Epithelial cell of proximal tubule (primary cell): ENCODE measurements at places on chromosomes 3 and 15. TPM values are rescaled to one million over a fixed set of nuclear protein-coding genes. Genes with fewer than 3 reads are reported as not detected.

DNA sequence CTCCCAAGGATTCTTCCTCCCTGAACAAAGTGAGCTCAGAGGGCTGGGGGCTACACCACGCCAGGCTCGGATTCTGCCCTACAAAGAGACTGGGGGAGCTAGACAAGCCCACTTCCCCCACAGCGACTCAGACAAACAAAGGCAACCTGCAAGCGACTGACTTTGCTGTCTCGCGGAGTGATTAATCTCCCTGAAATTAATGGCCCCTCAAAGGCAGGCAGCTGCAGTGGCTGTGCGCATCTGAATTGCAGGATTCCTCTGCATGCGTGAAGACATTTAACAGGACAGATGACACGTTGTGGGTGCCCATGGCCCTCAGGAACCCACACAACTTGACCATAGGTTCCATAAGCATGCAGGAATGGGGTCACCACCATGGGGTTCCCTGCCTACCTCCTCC is 18.4 kb downstream of the CTXND1 start:
- no peak for DNase-seq

DNA sequence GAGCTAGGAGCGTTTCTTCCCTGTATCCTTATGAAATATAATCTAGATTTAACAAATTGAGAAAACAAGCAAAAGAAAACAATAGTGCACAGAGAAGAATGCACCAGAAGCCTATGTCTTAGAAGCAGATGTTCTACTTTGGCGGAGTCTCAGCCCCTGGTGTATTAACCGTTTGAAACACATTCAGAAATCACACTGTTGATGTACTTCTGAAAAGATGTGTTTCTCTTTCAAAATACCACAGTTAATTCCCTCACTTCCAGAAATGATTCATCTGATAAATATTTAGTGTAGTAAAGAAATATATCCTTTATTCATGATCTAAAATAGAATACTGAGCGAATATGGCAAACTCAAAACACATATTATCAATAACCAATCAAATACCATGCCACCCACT is 77.7 kb downstream of the CBLB start:
- no peak for DNase-seq

- DNase-seq: no peak
These were observed 152.8 kb downstream of the UACA start for GRCh38 chr15:70610541-70610940.

DNA sequence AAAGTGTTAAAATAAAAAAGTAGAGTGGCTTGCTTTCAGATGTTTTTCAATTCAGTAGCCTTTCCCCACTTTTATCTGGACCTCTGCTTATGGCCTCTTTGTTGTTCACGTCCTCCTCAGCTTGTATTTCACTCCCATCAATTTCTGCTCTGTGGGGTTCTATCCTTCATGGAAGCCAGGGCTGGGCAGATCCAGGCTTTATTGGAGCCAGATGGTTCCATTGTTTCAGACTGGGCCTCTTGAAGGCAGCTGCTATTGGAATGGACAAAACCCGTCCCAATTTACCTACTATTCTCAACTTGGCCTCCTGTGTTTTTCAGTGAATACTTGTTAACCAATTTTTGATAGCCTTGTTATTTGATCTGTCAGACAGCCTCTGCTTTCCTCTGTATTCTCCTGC is 10.9 kb upstream of the AADACL2 start:
- no peak for DNase-seq

DNA sequence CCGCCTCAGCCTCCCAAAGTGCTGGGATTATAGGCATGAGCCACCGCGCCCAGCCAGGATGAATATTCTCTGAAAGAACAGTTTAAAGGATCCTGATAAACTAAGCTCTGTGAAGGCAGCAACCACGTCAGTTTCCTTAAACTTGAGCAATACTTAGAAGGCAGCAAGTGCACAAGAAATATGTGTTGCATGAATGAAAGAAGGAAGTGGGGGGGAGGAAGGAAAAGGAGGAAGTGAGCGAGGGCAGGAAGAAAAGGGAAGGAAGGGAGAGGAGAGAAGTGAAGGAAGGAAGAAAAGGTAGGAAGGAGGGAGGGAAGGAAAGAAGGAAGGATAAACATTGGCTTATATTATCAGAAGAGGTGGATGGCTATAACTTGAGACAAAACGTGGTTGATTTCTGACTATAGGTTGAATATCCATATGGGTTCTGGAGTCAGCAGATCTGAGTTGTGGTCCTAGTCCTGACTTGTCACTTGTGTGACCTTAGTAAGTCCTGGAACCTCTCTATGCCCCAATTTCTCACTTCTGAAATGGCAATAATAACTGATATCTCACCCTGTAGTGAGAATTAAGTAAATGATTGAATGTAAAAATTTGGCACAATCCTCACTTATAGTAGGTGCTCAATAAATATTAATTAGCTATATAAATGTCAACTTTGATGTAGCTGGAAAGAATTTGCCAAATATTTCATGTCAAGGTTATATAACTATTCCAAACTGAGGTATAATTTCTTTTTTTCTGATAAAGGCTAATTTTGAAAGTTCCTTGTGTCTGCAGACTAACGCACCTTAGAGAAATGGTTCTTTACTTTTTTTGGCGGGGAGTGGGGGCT is 12.0 kb upstream of the SEMA4B start:
- DNase-seq: no peak

GRCh38 chr3:56113231-56113630 is 355.0 kb downstream of the ERC2 start:
- no peak for DNase-seq

DNA sequence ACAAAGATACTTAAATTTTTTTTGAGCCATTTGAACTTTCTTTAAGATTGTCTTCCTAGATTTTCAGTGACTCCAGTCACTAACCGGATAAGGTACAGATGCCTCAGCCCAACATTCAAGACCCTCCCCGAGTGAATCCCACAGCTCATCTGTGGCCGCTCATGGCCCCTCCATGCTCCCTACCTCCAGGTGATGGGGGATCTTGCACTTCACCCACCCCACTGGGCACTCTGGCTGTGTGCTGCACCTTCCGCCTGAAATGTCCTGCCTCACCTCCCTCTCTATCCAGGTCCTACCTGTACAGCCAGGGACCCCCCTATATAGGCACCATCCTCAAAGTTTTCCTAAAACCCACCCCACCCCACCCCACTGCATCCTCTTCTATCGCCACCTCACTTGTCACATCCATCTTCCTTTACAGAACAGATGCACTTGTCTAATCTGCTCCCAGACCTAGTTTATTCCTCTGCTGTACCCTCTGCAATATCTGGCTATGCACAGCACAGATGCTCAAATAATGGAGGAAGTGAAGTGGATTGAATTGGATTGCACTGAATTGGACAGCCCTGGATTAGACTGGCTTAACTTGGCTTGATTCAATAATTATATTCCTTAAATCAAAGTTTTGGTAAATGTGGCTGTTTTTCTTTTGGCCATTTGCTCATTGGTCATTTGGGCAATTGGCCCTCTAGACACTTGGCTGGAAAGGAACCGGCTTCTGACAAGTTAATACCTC is 24.5 kb downstream of the NTRK3 start:
- DNase-seq: no peak

GOLGA8T gene
- not detected in 2 replicates for total RNA-seq

- DNase-seq: peak; percentile 85
These were observed 11.0 kb downstream of the ETV5 start for GRCh38 chr3:186097663-186098451.

DNA sequence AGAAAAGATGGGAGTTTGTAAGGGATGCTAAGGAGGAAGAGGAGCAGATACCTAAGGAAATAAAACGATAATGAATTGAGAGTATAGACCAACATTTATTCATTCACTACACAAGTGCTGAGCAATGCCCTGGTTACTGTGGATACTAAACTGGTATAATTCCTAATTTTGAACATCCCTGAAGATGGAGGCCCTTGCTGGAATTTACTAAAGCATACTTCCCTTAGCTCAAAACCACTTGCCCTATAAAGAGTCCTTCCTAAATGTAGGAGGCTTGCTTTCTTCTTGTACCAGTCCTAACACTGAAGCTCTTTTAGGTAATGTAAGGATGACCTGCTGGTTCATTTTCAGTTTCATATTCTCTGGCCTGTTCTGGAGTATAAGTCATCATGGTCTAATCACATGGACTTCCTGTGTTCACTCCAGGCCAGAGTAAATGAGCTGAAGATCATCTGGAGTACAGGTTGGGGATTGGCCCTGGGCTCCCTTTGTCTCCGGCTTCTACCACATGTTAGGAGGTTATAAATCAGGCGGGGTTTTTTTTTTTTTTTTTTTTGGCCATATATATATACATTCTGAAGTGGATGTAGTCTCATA is 40.1 kb upstream of the MTMR10 start:
- no peak for DNase-seq

MASP1 gene
- total RNA-seq: not detected in 2 replicates

DNA sequence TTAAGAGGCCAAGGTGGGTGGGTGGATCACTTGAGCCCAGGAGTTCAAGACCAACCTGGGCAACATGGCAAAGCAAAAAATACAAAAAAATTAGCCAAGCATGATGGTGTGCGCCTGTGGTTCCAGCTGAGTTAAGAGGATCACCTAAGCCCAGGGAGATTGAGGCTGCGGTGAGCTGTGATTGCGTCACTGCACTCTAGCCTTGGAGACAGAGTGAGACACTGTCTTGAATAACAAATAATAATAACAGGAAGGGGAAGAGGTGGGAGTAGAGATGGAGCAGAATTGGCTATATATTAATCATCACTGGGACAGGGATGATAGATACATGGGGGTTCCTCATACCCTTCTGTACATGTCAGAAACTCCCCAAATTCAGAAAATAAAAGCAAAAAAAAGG is 23.8 kb upstream of the NMB start:
- DNase-seq: peak; percentile 73

DNA sequence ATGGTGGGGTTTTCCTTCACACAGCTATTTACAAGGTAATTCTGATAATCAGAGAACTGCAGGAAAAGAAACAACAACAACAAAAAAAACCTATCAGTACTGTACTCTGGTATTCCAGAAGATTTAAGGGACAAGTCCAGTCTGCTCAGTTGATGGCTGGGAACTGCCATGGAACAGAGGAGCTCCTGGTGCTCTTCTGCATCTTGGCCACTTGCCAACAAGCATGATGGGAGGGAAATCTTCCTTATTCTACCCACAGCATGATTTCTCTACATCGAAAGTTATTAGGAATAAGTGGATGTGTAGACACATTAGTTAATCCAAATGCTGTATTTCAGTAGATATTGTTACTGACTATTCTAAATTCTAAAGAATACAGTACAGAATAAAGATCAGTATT is 51.7 kb downstream of the RASGRP1 start:
- no peak for DNase-seq

PIGZ gene
- 0.36 and 0.63 TPM in 2 replicates for total RNA-seq

P2RY13 gene
- total RNA-seq: not detected in 2 replicates

DNA sequence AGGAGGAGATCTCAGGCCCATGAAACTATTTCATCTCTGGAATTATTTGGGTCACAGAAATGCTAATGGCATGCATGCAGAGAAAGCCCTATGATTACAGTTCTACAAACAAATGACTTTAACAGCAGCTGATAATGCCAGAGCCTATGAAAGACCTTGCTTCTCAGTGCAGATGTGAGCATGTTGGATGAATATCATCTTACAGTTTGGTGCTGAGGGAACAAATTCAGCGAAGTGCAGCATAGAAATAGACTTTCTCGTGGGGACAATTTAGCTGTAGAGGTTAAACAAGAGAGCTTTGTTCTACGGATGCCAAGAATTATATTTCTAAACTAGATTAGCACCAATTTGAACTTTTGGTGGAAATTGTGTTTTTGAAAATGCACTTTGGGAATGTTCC is 27.7 kb downstream of the PTX3 start:
- DNase-seq: no peak

- no peak for DNase-seq
These were observed 157.3 kb upstream of the SMAD3 start for GRCh38 chr15:66907826-66908743.

- no peak for DNase-seq
These were observed 40.6 kb upstream of the ADAMTS9 start for GRCh38 chr3:64728428-64728827.

DNA sequence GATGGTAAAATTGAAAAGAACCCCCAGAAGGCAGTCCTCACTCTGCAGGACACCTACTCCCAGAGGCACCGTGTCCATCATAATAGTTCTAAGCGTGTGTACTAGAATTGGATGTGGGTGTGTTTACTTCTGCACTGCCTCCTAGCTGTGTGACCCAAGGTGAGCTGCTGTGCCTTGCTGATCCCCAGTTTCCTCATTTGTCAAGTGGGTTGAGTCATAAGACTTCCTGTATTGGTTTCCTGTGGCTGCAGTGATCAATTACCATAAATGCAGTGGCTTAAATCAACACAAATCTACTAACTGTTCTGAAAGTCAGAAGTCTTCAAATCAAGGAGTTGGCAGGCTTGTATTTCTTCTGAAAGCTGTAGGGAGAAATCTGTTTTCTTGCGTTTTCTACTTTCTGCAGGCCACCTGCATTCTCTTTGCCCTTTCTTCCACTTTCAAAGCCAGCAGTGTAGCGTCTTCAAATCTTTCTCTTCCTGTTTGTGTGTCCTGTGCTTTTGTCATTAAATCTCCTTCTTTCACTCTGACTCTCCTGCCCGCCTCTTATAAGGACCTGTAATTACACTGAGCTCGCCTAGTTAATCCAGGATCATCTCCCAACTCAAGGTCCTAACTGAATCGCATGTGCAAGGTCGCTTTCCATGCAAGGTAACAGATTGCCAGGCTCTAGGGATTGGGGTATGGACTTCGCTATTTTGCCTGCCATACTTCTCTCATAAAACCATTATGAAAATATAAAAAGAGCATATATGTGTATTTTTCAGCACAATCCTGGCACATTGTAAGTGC is 59.0 kb downstream of the RORA start:
- DNase-seq: no peak

- no peak for DNase-seq
These were observed 87.0 kb upstream of the MYO5C start for GRCh38 chr15:52382647-52383046.

FANCD2OS gene
- not detected in 2 replicates for total RNA-seq

GRCh38 chr3:133055339-133055738 is 17.1 kb downstream of the TMEM108 start:
- DNase-seq: no peak

ARGFX gene
- not detected in 2 replicates for total RNA-seq

- DNase-seq: no peak
These were observed 44.5 kb downstream of the PARP14 start for GRCh38 chr3:122725106-122725505.

SLCO3A1 gene
- 2.0 and 2.7 TPM in 2 replicates for total RNA-seq

DNA sequence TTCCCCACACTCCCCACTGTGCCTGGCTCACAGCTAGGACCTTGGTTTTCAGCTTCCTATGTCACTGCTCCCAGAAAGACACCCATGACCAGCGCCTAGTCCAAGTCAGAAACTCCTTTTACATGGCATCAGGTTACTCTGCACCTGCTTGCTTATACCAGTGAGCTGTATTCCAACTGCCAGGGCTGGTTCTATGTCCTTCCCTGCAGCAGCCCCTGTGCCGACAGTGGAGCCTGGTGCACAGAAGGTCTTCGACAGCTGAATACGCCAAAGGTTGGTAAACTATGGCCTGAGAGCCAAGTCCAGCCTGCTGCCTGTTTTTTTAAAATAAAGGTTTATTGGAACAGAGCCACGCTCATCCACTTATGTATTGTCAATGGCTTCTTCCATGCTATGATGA is 102.5 kb downstream of the IQSEC1 start:
- no peak for DNase-seq
